ENCODE measurements at places on chromosomes 16 and 17.

- DNase-seq: no peak
Observed at GRCh38 chr16:14193316-14193871, 122.3 kb downstream of the MRTFB start.

DNA sequence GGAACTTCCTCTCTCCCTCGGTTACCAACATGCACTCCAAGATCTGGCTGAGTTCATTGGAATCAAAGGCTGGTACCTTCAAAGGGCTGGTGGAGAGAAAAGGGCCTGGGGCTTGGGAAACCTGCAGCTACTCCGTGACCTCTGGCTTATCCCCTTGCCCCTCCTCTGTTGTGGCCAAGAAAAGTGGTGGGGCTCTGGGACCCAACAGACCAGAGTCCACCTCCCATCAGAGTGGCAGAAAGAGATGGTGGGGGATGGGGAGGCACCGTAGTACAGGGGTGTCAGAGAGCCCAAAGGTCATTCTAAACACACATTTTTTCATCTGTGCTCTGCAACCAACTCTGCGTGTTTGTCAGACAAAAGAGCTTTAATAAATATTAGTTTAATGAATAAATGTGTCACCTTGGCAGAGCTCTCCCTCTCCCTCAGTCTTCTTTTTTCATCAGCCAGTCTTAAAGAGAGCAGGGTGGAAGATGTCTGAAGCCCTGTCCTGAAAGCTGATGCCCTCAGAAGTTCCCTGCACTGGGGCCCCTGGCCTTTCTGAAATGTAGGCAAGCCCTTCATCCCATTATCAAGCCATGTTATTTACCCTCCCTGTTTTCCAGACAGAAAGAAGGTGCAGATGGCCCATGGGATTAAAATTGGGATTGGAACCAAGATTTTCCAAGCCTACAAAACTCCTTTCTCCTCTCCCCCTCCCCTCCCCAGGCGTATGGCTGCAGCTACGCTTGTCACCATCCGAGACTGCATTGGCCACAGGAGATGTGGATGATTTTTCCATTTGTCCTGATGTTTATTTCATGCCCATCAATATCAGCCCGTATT is 227.3 kb downstream of the CCDC182 start:
- DNase-seq: no peak

GRCh38 chr16:86911437-86911958 is 333.1 kb downstream of the FOXL1 start:
- DNase-seq: no peak

GRCh38 chr17:47719411-47720152 is 13.5 kb upstream of the TBX21 start:
- no peak for DNase-seq

DNA sequence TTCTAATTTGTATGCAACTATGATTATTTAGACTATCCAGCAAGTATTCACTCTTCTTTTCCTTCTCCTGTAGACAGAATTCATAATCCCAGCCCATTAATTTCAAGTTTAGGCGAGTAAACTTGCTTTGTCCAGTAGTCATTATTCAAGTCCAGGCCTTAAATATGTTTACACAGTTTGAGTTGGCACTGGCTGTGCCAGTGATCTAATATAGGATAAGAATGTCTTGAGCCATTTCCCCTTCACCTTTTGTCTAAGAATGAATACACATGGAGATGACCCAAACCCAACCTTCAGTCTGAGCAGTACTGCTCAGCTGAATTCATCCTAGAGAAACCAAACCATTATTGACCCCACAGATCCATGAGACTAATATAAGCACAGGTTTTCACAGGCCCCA is 930.4 kb upstream of the CDH8 start:
- DNase-seq: no peak

GRCh38 chr17:12603566-12603965 is 62.1 kb upstream of the MYOCD start:
- no peak for DNase-seq

- DNase-seq: no peak
Observed at GRCh38 chr16:71288570-71288889, 672 bp downstream of the CMTR2 start.

DNA sequence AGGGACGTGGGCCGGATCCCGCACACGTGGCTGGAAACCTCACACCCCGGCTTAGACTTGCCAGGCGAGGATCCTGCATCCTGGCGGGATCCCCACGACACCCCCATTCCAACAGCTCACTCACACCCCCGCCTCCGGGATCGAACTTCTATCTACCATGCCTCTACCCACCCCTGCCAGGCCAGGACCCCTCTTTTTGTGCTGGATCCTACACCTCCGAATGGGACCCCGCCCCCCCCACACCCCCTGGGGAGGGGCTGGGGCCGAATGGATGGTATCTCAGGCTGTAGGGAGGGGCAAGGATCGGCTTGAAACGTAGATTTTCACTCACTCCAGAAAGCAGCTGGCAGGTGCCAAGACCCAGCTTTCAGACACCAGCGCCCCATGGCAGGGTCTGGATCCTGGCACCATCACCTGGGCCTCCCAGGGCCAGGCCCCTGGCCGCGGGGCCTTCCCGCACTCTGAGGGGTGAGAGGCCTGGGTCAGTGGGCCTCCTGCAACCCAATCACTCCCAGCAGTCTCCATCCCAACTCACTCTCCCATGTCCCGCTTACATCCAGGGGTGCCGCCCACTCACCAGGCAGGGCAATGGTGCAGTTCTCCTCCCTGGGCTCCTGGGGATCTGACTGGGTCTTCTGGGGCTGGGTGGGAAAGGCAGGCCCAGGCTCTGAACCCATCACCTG is 6.7 kb downstream of the PRSS36 start:
- DNase-seq: no peak

DNA sequence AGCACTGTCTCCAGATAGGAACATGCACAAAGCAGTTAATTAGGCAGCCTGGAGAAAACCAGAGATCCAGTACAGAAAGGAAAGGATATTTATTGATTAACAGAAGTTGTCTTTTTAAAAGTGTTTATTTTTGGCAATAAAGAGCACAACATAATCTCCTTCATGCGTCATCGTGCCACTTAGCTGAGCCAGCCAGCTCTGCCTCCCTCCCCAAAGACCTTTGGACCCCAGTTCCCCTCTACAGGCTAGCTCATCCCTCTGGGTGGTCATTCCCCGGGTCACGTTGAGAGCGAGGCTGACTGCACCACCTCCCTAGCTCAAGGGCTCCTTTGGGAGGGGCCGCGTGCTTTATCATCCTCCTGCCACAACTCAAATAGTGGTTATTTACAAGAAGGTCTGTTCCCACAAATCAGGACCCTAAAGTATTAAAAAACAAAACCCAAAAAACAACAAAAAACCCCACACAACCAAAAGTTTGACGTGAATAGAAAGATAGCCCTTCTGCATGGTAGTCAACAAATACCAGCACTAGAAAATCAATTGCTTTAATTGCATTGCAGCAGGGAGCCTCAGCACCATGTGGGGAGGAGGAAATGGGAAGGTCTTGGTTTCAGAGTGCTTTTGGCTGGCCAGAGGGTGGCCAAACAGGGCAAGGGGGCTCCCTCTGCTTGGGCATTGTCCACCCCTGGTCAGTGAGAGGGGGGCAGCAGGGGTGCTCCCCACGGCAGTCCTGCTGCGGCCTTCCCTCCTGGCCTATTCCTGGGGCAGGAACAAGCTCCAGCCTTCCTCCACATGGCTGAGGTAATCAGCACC is 9.6 kb downstream of the POLR2C start:
- no peak for DNase-seq

- no peak for DNase-seq
Observed at GRCh38 chr17:57210972-57211411, 45.3 kb upstream of the MSI2 start.

- no peak for DNase-seq
Observed at GRCh38 chr17:44065668-44066203, 735 bp downstream of the LSM12 start.

DNA sequence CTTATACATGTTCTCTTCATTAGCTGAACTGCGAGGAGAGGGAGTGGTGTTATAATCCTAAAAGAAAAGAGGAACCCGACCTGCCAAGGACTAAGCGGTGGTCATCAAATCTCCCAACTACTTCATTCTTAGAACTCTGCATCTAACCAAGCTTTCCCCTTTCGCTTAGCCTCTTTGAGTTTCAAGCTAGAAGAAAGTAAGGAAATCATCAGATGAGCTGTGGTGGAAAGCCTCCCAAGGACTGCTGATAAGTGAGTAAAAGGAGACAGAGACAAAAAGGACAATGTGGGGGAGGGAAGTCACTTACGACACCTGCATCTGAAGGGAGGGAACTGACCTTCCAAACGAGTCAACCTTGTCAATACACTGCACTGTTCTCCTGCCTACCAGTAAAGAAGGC is 121.3 kb downstream of the TRIM37 start:
- DNase-seq: no peak

DNA sequence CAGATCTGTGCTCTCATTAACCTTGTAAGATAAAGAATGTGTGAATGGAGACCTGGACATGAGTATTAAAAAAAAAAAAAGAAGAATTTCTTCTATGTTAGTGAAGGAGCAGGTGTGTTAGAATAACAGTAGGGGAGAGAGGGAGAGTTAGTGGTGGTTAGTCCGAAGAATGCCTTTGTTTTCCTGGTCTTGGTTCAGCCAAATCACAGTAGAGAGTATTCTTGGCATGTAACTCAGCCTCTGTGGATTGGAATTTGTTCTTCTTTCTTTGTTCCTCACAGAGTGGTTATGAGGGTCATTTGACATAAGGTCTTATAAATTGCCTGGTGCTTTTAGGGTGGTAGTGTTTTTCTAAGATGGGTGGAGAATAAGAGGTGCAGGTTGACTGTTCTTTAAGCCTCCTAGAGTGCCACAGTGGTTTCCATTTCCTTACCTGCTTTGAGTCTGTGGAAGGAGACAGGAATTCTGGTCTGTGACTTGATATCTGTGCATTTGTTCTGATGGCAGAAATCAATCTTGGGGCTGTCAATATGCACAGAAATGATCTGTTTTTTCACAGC is 17.6 kb downstream of the NUP93 start:
- no peak for DNase-seq

- DNase-seq: no peak
Observed at GRCh38 chr16:61926766-61927165, 109.5 kb downstream of the CDH8 start.

DNA sequence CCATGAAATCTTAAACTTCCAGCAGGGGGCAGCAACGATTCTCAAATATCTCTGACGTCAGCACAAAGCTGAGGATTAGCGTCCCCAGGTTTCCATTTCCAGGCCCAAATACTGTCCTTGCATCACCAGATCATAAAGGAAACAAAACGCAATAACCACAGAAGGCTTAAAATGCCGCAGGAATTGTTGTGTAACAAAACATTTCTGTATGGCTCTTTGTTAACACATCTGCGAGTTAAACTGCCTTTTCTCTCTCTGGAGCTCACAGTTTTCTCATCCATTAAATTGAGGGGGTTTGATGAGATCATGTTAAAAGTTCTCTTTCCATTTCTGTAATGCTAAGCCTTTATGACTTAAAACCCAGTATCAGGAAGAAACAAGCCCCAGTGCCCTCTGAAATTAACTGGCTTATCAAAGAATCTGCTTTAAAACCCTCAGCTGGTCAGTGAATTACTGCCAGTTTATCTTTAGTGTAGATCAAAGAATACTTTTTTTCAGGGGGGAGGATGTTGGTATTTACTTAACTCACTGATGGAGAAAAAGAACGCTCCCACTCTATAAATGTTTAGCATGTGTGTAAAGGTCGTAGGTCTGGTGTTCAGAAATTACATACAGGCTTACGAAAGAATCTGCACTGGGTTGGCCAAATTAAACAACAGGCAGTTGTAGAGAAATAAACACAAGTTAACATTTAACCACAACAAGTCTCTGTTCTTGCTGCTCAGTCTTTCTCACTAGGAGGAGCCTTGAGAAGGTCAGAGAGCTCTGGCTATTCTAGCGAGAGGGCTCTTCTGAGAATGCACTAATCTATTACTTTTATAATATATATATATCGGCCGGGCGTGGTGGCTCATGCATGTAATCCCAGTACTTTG is 10.6 kb upstream of the TERF2 start:
- DNase-seq: no peak

- DNase-seq: no peak
Observed at GRCh38 chr17:38914741-38915638, 10.4 kb upstream of the LASP1NB start.

DNA sequence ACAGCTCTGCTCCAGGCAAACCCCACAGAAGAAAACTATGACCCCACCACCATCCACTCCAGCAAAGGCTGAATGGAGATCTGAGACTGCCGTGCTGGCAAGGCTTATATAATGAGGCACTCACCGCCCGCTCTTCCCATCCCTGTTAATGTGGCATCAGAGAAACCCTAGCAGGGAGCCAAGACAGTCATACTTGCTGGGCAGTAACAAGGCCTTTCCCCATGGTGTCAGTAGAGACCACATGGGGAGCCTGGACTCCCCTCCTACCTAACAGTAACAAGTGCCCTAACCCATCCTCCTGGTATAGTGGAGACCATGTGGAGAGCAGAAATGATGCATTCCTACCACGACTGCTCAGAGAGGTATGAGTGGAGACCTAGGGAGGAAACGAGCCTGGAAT is 235.2 kb downstream of the C16orf78 start:
- no peak for DNase-seq

GRCh38 chr16:67665598-67665997 is 952 bp downstream of the ENKD1 start:
- DNase-seq: no peak

GRCh38 chr17:20059728-20060188 is 50.6 kb downstream of the SPECC1 start:
- no peak for DNase-seq

GRCh38 chr16:25868106-25868505 is 176.3 kb downstream of the HS3ST4 start:
- DNase-seq: no peak

GRCh38 chr16:30903596-30903995 is 7.2 kb downstream of the CTF1 start:
- no peak for DNase-seq

- DNase-seq: no peak
Observed at GRCh38 chr16:24138024-24138423, 118.1 kb upstream of the CACNG3 start.

DNA sequence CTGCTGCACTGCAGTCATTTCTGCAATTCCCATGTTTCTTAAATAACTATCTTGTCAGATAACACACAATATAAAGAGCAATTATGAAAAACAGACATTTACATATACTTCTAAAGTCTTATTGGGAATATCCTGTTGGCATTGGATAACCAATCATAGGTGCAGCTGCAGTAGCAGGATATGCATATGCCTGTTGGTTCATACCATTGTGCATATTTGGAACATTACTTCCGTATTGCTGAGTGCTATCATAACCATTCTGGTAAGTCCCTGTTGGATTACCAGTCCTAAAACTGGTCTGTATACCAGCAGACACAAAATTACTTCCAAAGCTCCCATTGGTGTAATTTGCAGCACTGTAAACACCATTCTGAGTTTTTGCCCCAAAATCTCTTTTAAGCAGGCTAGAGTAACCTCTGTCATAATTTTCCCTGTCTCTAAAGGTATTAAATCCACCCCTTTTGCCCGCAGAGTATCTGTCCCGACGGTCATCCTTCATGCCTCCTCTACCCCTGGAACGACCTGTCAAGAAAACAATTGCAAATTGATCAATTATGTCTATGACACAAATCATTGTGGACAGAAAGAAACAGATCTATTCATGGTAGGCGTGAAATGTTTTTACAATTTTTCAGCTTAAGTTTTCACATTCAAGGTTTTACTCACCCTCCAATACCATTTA is 3.1 kb upstream of the POLG2 start:
- DNase-seq: no peak
